ENCODE measurements at places on chromosomes 11 and 22. TPM values are rescaled to one million over a fixed set of nuclear protein-coding genes. Genes with fewer than 3 reads are reported as not detected.

- H3K36me3 ChIP-seq: peaks cover 83% of the 10 kb centered on the region
- H3K4me1 ChIP-seq: peaks cover 3% of the 10 kb centered on the region
- no peaks in the 10 kb centered on the region for H3K27me3 ChIP-seq
- no peak overlapping the region for H3K27ac ChIP-seq
- no peak for DNase-seq
- H3K4me3 ChIP-seq: no peak overlapping the region
Measured at GRCh38 chr11:85955531-85955930, 100.3 kb downstream of the CCDC83 start.

GRCh38 chr11:68890490-68891231 is 13.0 kb downstream of the MRPL21 start:
- peaks cover 17% of the 10 kb centered on the region for H3K36me3 ChIP-seq
- H3K27ac ChIP-seq: no peak overlapping the region
- no peak for DNase-seq
- H3K27me3 ChIP-seq: no peaks in the 10 kb centered on the region
- no peaks in the 10 kb centered on the region for H3K4me1 ChIP-seq
- no peak overlapping the region for H3K4me3 ChIP-seq

DNA sequence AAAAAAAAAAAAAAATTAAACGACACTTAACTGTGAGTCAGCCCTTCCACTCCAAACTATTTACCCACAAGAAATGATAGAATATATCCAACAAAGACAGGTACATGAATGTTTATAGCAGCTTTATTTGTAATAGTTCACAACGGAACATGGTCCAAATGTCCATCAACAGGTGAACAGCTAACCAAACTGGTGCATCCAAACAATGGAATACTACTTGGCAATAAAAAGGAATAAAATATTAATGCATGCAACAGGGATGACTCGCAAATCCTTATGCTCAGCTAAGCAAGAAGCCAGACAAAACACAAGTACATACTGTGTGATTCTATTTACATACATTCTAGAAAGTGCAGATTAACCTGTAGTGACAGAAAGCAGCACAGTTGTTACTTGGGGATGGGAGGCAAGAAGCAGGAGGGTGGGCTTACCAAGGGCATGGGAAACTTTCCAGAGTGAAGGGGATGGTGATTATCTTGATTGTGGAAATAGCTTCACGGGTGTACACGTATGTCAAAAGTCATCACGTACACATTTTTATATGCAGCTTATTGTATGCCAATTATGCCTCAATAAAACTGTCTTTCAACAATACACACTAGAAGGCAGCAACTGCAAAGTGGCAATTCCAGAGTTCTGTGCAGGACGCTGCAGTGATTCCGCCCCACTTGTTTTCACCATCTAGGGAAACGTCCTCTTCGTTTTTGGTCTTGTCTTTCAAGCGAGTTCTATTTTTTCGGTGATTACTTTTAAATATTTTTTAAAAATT is 6.7 kb upstream of the SF1 start:
- H3K4me1 ChIP-seq: peaks cover 14% of the 10 kb centered on the region
- DNase-seq: no peak
- no peak overlapping the region for H3K27ac ChIP-seq
- H3K36me3 ChIP-seq: peaks cover 14% of the 10 kb centered on the region
- no peak overlapping the region for H3K4me3 ChIP-seq

The IGLL1 gene
- 2.3 TPM for total RNA-seq

DNA sequence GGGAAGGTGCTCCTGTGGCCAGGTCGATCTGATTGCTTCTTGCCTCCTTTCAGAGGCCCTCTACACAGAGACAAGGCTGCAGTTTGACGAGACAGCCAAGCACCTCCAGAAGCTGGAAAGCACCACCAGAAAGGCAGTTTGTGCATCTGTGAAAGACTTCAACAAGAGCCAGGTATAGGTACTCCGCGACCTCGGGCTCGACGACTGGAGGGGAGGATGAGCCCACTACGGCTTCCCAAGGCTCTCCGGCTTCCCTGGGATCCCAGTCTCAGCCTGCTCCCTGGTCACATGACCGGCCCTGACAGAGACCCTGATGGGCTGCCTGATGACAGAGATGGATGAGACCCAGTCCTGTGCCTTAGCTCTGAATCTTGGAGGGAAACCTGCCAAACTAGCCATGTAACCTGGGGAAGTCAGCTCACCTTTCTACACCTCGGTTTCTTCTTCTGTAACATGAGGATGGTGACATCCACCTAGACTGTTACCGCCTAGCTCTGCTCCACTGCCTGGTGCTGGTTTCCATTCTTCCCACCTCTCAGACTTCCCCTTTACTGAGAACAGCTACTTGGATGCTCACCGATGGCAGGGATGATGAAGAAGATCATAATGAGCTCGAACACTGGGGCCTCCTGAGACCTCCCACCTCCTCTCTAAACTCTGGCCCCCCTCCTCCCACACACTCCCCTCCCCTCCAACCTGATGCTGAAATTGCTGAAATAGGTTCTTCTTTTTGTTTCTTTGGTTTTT is 8.9 kb downstream of the RIBC2 start:
- peaks cover 28% of the 10 kb centered on the region for H3K36me3 ChIP-seq
- H3K4me3 ChIP-seq: no peak overlapping the region
- no peaks in the 10 kb centered on the region for H3K4me1 ChIP-seq
- DNase-seq: peak; percentile 17
- no peaks in the 10 kb centered on the region for H3K27me3 ChIP-seq
- H3K27ac ChIP-seq: no peak overlapping the region

GRCh38 chr11:22467248-22467647 is 129.1 kb downstream of the SLC17A6 start:
- no peak overlapping the region for H3K4me3 ChIP-seq
- no peaks in the 10 kb centered on the region for H3K36me3 ChIP-seq
- DNase-seq: no peak
- H3K27ac ChIP-seq: no peak overlapping the region

GRCh38 chr11:78080084-78080817 is 589 bp upstream of the NDUFC2 start:
- H3K4me1 ChIP-seq: peaks cover 46% of the 10 kb centered on the region
- H3K27ac ChIP-seq: peak overlapping the region; percentile 88
- H3K36me3 ChIP-seq: peaks cover 15% of the 10 kb centered on the region
- H3K27me3 ChIP-seq: no peaks in the 10 kb centered on the region
- H3K4me3 ChIP-seq: peak overlapping the region; percentile 94

The CASP5 gene
- total RNA-seq: not detected

Data from activated CD4-positive, alpha-beta memory T cell treated with anti-CD3 and anti-CD28 coated beads, Interleukin-2, amount 10 ng/mL, durations not matched to agents 7 days and 5 days (primary cell).